ENCODE measurements at places on chromosomes 1 and 21. TPM values are rescaled to one million over a fixed set of nuclear protein-coding genes. Genes with fewer than 3 reads are reported as not detected.

DNA sequence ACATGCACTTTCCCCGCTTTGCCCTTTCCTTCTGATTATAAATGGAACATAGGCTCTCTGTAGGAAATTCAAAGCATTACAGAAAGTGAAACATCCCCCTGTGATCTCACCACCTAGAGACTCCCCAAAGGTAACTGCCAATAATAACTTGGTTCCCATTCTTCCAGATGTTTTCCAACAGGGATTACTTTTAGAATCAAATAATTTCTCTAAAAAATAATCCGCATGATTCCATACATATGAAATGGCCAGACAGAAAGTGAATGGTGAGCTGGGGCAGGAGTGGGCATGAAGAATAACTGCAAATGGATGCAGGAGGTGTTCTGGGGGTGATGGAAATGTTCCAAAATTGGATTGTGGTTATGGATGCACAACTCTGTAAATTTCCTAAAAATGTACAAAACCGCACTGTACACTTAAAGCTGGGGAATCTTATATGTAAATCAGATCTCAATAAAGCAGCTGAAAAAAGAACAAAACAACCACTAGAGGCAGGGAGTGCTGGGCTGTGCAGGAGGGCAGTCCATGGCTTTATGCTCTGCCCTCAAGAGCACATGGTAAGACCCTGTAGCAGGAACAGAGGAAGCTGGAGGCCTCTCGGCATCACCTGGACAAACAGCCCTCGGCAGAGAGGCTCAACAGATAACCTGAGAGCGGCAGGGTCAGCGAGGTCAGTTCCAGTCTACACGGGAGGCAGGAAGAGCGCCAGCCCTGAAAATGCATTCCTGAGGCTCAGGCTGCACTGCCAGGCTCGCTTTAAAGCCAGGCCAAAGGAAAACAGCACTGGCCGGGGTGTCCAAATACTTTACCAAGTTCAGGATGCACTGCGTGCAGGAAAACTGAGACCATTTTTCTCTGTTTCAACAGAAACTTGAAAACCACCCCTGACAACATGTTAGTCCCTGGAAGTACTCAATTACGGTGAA, 39.7 kb downstream of the CAPZB start:
- no peak for DNase-seq

- DNase-seq = peak; percentile 70
Measured at GRCh38 chr21:26732432-26733221, 112.6 kb downstream of the ADAMTS1 start.

Gene MT1HL1
- total RNA-seq = not detected

DNA sequence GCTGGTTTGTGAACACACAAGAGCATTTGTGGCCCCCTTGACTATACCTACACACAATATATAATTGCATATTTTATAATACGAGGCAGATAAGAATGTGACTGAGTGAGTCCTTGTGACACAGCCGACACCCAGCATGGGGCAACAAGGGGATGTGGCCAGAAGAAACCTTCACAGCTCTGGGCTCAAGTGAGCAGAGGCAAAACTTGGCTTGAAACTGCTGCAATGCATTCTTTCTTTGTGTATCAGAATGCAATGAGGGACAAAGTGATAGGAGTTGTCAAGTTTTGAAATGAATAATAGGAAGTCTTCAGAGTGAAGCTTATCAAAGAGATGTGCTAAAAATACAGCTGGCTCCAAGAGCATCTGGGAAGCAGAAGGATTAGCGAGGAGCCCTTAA, 124.0 kb upstream of the C8B start:
- no peak for DNase-seq

GRCh38 chr21:42991992-42992740, 17.8 kb downstream of the PKNOX1 start:
- peak; percentile 63 for DNase-seq

DNA sequence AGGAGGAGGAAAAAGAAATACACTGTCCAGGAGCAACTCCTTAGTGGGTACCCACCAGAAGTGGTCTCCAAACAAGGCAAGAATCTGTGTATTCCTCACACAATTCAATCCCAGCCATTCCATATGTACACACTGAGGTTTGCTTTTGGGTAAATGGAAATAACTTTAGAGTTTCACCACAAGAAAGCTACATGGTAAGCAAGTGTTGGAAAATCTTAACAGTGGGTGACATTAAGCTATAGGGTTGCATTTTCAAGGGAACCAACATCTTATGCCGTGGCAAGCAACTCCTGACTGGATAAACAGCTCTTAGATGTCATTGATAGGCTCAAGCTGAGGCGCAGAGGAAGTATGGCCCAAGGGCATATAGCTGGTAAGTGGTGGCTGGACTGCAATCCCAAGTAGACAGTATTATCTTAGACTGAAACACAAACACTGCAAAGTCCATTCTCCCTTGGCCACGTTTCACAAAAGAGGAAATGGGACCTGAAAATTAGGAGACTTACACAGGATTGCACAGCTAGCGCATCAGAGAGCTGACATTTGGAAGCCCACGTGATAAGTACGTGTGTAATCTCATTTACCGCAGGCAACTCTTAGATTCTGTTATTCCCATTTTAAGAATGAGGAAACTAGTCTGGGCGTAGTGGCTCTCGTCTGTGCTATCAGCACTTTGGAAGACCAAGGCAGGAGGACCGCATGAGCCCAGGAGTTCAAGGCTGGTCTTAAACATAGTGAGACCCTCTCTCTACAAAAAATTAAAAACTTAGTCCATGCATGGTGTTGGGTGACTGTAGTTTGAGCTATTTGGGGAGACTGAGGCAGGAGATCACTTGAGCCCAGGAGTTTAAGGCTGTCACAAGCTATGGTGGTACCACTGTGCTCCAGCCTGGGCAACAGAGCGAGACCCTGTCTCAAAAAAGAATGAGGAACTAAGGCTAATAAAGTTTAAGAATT, 4.0 kb upstream of the BRWD1 start:
- DNase-seq = no peak

GRCh38 chr1:40844887-40845878, 17.0 kb downstream of the CITED4 start:
- no peak for DNase-seq

DNA sequence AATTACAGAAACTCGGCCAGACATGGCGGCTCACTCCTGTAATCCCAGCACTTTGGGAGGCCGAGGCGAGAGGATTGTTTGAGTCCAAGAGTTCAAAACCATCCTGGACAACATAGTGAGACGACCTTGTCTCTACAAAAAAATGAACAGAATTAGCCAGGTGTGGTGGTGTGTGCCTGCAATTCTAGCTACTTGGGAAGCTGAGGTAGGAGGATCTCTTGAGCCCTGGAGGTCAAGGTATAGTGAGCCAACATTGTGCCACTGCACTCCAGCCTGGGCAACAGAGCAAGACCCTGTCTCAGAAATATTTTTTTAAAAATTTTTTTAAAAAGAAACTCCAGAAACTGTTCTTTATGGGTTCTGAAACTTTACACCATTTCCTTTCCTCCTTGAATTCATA, 38.4 kb upstream of the IFNGR2 start:
- DNase-seq = no peak

Gene AXDND1
- total RNA-seq = not detected

GRCh38 chr1:24966121-24966723, 36.1 kb upstream of the RUNX3 start:
- DNase-seq = no peak

Gene LCE3D
- not detected for total RNA-seq
